ENCODE measurements at places on chromosomes 13 and 19.

DNA sequence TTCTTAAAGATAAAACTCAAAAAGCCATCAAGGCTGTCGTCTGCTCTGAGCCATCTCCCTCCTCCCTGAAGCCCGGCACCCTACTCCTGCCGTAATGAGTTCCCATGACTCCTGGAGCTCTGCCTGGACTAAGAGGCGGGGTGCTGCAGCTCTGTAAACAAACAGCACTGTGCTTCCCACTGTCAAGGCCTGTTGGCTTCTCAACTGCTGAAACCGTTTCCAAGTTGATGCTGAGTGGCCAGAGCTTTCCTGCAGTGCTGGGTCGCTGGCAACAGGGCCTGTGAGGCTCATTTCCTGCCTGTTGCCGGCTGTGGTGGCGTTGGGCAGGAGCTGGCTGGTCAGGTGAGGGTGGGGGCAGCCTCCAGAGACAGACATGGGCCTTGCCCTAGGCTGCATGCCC, 26.7 kb upstream of the ISYNA1 start:
- DNase-seq: no peak

DNA sequence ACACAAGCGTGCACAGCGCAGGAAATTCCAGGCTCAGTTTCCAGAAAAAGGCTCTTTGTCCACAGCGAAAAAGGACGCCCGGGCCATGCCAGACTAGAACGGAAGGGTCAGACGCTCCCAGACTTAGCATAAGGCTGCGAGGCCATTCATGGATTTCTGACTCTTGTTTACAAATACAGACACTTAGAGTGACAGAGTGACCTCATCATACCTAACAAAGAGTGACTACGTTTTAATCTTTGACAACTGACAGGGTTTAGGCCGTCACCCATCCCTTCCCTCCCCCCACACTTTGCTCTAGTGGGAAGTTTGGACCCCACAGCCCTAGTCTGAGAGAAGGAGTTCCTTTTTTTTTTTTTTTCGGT, 418 bp upstream of the ZNF709 start:
- DNase-seq: no peak

DNA sequence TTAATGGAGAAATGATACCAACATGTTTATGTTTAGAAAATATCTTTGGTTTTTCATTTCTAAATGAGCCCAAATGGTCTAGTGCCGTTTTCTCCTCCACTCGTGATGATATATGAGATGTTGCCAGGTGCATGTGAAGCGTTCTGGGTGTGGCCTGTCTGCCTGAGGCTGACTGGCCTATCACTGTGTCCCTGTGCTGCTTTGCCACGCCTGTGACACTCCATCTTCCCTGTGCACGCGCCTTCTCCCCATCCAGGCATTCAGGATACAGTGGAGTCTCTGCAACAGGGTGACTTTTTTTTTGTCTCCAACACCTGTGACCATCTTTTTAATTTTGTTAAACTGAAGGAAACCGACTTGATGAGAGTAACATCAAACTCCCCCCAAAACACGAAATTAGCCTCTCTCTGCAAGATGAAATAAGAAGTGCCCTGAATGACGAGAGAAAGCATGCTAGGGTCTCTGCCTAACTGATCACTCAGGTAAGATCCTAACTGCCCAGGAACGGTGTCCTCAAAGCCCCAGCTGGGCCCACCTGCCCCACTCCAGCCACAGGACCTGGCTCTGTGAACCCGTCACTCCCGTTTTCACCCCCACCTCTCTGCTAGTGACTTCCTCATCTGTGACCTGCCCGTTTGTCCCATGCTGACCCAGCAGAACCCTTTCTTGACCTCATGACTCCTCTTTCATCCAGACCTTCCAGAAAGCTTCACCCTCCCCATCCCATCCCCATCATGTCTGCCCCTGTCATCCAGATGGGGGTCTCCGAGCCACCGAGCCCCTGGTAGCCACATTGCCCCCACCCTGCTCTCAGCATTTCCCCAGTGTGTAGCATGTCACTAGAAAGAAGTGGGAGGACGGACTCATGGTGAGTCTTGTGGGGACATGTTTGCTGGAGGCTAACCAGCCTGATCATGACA, 33.2 kb upstream of the TFDP1 start:
- DNase-seq: no peak

DNA sequence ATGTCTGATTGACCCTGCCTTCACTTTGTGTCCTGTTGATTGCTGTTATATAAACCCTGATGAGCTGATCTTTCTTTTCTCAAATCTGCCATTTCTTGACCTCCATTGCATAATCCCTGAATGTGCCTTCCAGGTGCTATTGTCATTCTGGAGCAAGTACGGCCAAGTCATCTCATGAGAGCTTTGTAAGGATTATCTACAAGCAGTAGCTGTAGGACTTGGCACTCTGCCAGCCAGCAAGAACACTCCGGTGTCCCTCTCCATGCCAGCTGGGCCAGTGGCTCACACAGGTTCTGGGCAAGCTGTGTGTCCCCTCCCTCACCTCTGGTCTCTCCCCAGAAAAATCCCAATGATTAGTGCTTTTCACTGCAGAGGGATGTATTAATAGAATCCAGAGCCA, 348.1 kb downstream of the FOXO1 start:
- DNase-seq: no peak

DNA sequence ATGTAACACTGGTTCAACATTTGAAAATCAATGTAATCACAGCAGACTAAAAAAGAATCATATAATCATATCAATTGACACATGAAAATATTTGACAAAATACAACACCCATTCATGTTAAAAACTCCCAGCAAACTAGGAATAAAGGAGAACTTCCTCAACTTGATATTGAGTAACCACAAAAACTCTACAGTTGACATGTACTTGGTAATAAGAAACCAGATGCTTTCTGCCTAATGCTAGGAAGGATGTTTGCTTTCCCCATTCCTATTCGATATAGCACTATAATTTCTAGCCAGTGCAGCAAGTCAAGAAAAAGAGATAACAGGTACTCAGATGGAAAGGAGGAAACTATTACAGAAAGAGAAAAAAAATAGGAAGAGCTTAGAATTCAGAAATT, 26.9 kb downstream of the UFM1 start:
- no peak for DNase-seq

GRCh38 chr13:48727241-48728011, 73.7 kb downstream of the CYSLTR2 start:
- no peak for DNase-seq

DNA sequence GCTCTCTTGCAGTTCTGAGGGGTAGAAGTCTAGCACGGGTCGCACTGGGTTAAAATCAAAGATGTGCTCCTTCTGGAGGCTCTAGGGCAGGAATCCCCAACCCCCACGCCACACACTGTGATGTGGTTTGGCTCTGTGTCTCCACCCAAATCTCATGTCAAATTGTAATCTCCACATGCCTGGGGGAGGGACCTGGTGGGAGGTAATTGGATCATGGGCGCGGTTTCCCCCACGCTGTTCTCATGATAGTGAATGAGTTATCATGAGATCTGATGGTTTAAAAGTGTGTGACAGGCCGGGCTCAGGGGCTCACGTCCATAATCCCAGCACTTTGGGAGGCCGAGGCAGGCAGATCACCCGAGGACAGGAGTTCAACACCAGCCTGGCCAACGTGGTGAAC, 26.6 kb upstream of the CALM3 start:
- no peak for DNase-seq

DNA sequence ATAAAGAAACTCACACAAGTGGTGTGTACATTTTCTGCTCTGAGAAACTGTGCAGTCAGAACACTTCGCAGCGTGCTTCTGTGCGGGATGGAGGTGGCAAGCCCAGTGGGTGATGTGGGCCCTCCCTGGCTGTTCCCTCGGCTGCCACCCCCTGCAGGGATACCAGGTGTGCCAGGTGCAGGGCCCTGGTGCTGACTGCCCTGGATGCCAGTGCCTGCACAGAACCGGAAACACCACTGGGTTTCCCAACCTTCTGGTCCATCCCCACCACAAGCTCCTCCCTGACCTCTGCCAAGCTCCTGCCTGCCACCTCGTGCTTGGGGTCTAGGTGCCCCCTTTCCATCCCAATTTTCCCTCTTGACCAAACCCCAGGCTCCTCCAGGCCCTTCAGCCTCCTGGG, 81.9 kb upstream of the MCF2L start:
- DNase-seq: no peak

GRCh38 chr19:21569494-21569865, 64.1 kb downstream of the ZNF429 start:
- DNase-seq: peak; percentile 16

GRCh38 chr13:39051157-39051556, 12.9 kb downstream of the NHLRC3 start:
- DNase-seq: no peak

DNA sequence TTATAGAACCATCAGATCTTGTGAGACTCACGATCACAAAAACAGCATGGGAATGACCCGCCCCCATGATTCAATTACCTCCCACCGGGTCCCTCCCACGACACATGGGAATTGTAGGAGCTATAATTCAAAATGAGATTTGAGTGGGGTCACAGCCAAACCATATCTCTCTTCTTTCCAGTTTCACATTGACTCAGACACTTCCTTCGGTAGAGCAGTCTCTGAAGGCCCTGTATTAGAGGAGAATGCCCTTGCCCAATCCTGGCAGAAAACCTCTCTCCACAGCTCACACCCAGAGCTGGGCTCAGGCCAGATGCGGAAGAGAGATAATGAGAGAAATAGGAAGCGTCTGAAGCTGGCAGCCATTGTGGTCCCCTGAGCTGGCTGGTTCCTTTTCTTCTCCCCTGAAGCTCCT, 72.4 kb upstream of the CLDN10 start:
- no peak for DNase-seq

GRCh38 chr19:44747739-44748425, 626 bp upstream of the BCL3 start:
- peak; percentile 25 for DNase-seq

- no peak for DNase-seq
These were observed 204.0 kb upstream of the TSHZ3 start for GRCh38 chr19:31553112-31553845.

DNA sequence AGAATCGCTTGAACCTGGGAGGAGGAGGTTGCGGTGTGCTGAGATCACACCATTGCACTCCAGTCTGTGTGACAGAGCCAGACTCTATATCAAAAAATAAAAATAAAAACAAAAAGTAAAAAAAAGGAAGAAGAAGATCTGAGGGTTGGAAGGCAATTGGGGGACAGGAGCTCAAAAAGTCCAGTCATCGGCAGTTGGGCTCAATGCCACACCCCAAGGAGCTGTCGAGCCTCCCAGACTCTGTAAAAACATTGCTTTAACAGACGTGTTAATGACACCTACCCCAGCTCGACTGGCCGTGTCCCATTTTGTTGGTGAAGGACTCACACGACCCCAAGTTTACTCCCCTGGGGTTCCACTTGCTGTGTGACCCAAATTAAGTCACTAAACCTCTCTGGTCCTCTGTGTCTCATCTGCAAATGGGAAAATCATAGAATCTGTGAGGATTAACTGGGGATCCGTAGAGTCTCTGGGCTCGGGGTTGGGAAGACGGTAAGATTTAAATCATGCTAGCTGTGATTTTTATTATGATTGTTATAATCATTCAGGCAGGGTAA, 7.0 kb downstream of the GNA15 start:
- no peak for DNase-seq

DNA sequence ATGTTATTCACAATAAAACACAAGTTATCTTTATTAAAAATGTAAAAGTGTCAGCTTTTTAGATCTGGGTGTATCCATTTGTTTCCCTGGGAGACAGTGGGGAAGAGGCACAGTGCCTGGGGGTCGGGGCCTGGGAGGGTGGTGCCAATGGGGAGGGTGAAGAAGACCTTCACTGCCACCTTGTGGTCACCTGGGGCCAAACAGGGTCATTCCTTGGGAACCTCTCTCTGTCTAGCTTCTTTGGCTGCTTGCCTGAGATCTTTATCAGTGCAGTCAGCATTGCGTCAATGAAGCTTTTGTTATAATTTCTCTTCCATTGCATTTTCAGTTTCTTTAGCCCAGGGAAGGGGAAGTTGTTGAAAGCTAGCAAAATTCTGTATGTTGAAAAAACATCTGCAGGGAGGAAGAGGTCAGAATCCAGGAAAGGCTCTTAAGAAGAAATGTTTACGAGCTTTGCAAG, 39.1 kb downstream of the PCDH8 start:
- peak; percentile 9 for DNase-seq

GRCh38 chr13:89205856-89206520, 1534.8 kb downstream of the SLITRK5 start:
- DNase-seq: no peak

DNA sequence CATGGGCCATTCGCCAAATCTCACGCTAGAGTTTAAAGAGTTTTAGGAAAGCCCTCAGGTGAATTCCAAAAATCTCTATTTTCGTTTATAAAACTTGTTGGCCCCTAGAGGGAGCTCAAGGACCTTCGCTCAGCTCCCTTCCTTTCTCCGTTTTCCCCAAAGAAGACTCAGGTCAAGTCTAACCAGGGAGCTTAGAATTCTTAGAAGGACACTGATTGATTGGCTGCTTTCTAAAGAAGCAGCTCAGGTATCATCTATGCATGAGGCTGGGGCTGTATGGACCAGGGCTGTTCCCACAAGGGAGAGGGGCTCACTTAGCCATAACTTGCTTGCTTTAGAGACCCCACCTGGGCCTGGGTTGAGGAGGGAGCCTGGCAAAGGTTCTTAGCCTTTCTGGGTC, 20.5 kb downstream of the DZIP1 start:
- no peak for DNase-seq

DNA sequence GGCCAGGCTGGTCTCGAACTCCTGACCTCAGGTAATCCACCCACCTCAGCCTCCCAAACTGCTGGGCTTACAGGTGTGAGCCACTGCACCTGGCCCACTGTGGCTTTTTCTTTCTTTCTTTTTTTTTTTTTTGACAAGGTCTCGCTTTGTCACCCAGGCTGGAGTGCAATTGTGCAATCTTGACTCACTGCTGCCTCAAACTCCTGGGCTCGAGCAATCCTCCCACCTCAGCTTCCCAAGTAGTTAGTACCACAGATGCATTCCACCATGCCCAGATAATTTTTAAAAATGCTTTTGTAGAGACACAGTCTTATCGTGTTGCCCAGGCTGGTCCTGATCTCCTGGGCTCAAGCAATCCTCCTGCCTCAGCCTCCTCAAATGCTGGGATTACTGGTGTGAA, 12.1 kb upstream of the FCGBP start:
- no peak for DNase-seq

DNA sequence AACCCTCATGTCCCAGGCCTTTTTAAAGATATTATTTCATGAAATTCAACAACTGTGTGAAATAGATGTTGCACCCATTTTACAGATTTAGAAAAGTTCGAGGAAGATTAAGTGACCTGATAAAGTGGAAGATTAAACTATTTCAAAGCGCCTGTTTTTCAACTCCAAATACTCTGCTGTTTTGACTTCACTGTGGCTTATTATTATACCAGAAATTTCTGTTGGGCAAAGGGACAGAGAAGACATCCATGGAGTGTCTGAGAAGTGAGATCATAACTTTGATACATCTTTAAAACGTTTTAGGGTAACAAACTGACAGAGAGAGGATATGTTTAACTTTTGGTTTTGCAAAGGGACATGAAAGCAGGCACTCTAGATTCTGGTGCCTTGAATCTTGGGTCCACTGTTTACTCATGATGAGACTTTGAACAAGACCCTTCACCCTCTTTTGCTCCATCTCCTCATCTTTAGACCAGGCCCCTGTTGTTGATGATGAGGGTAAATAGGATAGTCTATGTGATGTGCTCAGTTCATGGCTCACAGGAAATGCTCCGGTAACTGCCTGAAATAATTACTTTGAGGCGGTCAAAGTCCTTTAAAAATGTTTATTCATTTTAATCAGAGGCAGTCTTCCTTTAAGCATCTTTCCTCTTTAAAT, 55.4 kb downstream of the RFC3 start:
- DNase-seq: no peak
